ENCODE measurements at places on chromosomes 7 and 10.

DNA sequence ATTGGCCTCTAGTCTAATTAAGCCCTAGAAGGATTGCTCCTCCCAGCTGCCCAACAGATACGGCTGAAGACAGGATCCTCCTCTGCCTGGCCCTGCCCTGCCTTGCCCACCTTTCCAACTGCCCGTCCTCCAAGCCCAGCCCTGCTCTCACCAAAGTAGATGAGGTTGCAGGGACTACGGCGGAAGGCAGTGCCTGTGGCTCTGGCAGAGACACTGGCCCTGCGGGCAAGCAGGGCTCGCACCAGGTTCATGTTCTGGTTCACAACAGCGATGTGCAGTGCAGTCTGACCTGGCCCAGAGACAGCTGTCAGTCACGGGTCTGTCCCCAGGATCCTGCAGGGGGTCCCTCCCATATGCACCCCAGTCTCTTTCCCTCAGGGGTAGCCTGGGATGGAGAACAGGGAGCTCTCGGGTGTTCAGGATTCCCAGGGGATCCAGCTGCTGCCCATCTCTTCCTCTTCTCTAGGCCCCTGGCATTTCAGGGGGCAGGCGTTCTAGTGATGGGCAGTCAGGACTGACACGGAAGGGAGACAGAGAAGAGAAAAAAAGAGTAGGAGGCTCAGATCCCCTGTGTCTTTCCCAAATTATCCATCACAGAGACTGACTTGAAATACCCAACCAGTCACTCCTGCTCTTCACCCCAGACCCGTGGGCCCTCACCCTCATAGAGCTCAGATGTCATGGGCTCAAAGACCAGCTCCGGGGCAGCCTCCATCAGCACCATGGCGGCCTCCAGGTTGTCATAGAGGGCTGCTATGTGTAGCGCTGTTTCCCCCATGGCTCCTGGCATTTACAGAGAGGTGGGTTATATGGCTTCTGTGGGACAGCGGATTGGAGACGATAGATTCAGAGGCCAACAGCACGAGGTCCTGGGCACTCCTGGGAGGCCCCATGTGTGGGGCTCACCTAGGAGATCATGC lies 8.3 kb downstream of the TRPV6 start:
- DNase-seq: no peak

DNA sequence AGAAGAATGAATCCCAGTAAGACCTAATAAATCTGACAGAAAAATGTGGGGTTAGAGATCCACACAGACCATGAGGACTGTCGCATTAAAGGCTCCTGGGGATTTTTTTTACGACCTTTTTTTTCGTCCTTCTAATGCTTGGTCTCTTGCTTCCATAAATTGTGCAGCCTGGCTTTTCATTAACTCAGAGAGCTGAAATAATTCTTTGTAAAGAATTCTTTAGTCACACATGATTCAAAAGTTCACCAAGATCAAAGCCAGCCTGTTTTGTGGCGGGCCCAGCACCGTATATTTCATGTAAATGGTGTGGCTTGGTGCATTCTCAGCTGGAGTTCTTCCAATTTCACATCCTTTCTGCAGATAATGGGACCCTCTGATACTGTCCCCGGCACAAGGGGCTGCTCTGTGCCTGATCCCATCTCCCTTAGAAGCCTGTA lies 206.6 kb upstream of the BMPER start:
- DNase-seq: no peak

- no peak for DNase-seq
Observed at GRCh38 chr10:93173967-93174845, 100.5 kb downstream of the CYP26A1 start.

GRCh38 chr7:55177589-55178261 lies 158.9 kb downstream of the EGFR start:
- no peak for DNase-seq
